ENCODE measurements at places on chromosomes 6 and 20.

DNA sequence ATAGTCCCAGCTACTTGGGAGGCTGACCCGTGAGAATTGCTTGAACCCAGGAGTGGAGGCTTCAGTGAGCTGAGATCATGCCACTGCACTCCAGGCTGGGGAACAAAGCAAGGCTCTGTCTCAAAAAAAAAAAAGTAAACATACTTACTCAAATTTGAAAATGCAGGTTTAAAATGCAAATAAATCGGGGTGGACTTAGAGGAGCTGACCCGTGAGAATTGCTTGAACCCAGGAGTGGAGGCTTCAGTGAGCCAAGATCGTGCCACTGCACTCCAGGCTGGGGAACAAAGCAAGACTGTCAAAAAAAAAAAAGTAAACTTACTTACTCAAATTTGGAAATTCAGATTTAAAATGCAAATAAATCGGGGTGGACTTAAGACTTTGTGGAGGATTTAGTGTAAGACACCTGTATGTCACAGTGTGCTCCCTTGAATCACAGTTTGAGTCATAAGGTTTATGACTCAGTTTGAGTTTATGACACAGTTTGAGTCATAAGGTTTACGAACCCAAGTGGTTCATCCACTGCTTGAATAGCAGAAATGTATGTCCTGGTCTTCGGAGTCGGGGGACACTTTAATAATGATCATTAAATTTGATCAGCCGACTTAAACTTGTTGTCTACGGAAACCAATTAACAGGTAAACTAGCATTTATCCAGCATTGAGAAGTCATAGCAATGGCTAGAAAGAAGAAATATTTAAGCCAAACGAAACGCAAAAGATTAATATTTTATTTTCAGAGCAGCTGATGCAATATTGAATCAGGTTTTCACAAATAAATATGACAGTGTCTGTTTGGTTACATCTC, 6.8 kb upstream of the MRPS10 start:
- DNase-seq = peak; percentile 78

- no peak for DNase-seq
Measured at GRCh38 chr20:709991-710779, 34.6 kb upstream of the SCRT2 start.

GRCh38 chr6:13848522-13849150, 34.3 kb upstream of the MCUR1 start:
- DNase-seq = no peak

DNA sequence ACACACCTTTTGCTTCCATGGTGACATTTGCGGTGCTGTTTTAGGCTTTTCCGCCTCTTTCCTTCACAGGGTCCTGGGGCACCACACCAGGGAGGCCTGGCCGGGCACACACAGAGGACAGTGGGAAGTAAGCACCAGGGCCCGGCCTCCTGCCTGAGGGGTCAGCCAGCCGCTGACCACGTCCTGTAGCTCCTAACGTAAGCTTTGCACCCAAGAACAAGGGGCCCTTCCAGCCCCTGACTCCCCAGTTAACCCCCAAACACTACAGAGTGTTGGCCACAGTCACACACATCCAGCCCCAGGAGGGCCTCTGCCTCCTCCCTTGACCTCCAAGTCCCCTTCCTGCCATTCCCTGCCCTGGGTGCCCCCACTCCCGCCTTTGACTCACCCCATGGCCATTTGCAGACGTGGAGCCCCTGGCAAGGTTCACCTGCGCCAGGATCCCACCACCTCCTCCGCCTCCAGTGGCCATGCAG, 54.7 kb downstream of the YTHDF1 start:
- no peak for DNase-seq

DNA sequence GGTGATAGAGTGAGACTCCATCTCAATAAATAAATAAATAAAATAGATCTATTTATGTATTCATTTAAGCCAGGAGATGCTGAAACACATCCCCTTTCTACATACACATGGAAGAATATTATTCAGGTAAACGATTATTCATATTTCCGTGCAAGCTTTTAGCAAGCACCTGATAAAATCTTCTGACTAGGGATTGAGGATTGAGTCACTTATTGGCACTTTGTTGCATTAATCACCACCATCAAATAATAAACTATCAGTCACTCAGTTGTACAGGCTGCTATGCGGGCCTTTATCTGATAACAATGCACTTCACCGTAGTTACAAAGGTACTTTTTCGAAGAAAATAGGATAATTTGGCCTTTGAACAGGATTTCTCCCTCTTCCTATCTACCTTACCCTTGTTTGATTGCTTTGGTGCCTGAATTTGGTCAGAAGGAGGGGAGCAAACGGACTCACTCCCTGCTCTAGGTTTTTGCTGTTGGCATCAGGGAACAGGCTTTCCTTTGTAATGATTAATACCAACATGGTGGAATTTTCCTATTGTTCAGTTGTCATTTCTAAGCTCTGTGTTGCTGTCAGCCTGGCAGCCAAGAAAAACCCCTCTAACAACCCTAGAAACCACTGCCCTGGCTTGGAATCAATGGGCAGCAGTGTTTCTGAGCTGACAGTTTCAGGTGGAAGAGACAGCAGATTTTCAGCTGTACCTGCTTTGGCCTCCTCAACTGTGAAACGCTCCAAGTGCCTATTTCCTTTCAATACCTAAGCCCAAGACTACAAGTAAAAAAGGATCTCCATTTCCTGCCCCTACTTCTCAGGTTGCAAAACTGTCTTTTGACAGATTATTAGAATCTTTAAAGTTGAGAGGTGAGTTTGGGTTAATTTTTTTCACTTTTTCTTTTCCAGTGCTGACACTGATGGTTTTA, 63.0 kb downstream of the MYB start:
- no peak for DNase-seq

DNA sequence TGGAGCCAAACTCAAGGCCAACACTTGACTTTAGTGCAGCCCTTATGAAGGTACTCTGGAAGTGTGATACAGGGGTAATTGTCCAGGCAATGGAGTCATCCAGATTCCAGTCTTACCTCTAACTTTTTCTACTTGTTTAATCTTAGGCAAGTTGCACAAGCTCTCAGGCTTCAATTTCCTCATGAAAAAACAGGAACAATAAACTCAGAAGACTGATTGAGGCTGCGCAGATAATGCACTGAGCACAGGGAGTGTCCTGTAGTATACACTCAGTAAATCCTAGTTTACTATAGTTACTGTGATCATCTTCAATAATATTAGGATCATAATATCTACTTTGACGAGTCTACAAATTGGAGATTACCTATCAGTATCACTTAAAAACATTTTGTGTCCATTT, 127.5 kb upstream of the SMLR1 start:
- no peak for DNase-seq

GRCh38 chr20:4688305-4688704, 33.4 kb upstream of the PRND start:
- DNase-seq = no peak

DNA sequence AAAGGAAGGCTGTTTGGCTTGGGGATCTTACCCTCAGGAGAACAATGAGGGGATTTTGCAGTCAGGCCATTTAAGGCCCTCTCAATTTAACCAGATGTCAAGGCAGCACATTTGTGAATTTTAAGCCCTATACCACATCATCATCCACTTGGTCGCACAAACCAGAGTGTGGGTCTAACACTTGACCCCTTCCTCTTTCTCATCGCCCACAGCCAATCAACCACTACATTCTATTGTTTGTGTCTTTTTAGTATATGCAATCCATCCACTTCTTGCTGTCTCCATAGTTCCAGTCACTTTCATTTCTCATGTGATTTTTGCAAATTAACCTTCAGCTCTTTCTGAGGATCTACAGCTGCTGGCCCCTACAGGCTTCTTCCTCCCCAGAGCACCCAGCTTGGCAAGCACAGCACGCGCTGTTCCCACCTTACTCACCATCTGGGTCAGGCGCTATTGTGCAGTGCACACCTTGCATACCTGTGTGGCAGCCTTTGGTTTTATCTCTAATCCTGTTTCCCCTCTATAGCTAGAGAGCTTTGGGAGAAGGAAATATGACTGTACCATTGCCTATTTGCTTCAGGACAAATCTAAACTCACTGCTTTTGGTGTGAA, 32.3 kb upstream of the CD83 start:
- no peak for DNase-seq

DNA sequence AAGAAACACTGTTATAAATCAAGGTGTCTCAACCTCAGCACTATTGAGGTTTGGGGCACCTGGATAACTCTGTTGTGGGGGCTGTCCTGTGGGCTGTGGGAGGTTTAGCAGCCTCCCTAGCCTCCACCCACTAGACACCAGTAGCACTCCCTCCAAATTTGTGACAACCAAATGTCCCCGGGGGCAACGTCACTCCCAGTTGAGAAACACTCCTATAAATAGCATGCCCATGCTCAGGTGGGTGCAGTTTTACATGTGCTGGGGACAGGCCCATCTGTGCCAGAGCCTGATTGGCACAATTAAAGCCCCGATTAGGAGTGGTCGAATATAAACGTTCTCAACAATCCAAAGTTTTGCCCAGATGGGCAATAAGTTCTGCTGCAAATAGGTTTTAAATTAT, 78.9 kb downstream of the FAM50B start:
- DNase-seq = no peak

- no peak for DNase-seq
Measured at GRCh38 chr6:100117680-100118079, 123.7 kb upstream of the MCHR2 start.

- no peak for DNase-seq
Measured at GRCh38 chr20:16801919-16802651, 53.9 kb downstream of the OTOR start.

GRCh38 chr20:8414586-8415274, 282.7 kb downstream of the PLCB1 start:
- peak; percentile 40 for DNase-seq

GRCh38 chr20:19210391-19211155, 1.9 kb upstream of the SLC24A3 start:
- DNase-seq = no peak

GRCh38 chr6:69438113-69438512, 358.7 kb downstream of the LMBRD1 start:
- no peak for DNase-seq

DNA sequence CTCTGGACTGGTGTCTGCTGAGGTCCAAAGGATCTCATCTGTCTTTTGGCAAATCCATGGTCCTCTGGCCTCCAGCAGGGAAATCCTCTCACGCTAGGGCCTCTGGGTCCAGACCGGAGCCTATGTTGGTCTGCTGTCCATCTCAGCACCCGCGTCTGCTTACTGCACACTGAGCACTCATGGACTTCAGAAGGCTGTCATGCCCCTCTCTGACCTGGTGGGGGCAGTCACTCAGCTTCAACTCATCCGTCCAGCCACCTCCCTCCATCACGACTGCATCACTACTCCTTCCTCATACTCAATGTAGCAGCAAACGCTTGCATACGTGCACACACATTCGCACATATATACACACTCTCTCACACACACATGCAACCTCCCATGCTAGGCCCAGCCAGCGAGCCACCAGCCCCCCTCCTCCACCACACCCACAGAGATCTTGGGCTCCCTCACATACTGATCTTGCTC, 33.3 kb downstream of the GABRR2 start:
- peak; percentile 71 for DNase-seq

DNA sequence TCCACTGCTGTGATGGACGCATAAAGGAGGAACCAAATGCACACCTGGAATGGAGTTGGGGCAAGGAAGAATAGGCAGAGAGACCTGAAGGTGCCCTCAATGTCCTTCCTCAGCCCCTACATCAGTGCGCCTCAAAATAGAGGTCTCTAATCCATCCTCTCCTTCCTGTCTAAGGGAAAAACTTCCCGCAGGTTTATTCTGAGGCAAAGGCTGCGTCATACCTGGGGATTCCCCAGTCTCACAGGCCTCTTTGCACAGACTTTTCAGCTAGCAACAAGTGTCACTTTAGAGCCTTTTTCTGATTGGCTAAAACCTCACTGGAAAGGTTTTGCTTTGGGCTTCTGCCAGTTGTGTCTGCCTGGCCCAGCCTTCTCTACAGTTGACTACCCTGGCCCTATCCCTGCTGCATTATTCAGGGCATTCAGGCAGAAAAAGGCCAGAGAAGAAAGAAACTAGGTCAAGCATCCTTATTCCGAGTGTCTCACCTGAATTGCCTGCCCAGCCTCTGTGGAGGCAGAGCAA, 1.8 kb upstream of the HLA-DQB1 start:
- peak; percentile 73 for DNase-seq

DNA sequence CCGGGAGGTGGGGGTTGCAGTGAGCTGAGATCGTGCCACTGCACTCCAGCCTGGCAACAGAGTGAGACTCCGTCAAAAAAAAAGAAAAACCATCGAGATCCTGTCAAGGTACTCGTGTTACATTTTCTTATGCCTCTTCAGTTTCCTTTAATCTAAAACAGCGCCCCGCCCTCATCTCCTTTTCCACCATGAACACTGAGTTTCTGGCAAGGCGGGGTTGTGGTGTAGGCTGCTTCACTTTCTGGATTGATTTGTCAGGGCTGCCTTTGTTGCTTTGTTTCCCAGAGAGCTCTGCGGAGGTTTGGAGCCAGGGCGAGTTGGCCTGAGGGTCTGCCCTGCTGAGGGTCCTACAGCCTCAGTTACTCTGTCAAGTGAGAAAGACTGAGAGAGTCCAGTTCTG, 8.9 kb downstream of the ITPR3 start:
- DNase-seq = no peak

DNA sequence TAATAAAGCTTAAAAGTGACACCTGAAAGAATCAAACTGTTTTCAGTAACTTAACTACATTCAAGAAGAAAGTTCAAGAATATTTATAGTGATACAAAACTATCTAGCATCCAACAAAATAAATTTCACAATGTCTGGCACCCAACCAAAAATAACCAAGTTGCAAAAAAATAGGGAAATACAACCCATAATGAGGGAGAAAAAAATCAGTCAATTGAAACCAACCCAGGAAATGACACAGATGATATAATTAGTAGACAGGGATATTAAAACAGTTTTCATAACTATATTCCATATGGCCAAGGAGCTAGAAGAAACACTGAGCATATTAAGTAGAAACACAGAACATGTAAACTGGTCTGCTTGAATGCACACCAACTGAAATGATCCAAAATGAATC, 120.2 kb upstream of the BEND3 start:
- DNase-seq = no peak
